ENCODE measurements at places on chromosomes 13 and 19. TPM values are rescaled to one million over a fixed set of nuclear protein-coding genes. Genes with fewer than 3 reads are reported as not detected.

DNA sequence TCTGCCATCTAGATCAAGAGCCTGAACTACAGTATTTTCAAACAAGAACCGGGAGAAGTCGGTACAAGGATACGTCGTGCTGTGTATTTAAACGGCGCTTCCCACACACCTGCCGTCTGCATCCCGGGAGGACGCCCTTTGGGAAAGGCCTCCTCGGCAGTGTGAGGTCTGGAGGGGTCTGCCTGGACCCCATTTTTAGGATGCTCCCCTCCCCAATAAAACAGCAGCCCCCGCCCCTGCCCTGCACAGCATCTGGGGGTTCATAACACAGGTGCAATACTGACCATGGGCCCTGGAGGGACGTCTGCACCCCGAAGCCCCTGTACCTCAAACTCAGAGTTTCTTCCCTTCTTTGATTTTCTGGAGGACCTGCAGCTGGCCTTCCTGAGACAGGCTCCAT is 4.1 kb upstream of the C13orf46 start:
- DNase-seq = no peak

GRCh38 chr13:21637296-21637695 is 33.3 kb upstream of the MICU2 start:
- peak; percentile 23 for DNase-seq

EFNA2 gene
- total RNA-seq = not detected

GRCh38 chr13:60654415-60654814 is 257.4 kb downstream of the TDRD3 start:
- peak; percentile 1 for DNase-seq

- no peak for DNase-seq
Observed at GRCh38 chr19:50870417-50871089, 2.7 kb upstream of the KLK2 start.

GRCh38 chr13:82565201-82565600 is 1317.1 kb downstream of the SLITRK1 start:
- no peak for DNase-seq

DNA sequence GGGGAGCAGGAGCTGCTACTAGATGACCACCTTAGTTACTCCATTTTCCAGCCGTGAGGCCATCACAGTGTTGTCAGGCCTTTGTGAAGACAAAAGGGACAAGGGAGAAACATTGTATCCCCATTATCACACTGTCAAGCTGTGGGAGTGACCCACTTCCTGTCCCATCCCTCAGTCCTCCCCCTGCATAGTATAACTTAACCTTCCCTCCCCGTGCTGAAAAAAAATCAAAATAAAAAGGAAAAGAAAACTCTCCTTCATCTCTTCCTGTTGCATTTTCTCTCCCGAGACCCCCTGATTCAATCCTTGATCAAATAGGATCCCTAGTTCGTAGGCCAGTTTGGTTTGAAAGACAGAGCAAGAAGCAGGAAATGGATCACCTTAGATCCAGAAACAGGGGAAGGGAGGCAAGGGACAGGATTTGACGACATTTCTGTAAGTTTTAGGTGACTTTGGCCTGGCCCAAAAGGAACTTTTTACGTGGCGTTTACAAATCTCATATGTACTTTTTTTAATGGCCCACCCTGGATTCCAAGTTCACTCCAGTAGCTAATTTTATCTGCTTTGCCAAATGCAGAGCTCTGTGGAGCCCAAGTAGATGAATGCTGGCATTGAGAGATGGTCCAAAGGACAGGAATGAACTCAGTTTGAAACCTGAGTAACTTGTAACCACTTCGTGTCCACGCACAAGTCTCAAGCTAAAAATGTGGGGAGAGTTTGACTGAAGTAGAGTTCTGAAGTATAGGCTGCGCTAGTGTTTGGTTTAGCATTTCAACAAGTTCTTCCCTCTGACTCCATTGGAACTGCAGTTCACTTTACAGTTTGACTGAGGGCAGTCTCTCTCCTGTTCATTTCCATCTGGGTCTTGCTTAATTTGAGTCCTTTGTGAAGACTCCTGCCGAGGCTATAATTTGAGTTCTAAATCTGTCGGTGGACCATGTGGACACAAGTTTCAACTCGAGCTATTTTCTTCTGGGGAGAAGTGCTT is 16.6 kb upstream of the GATAD2A start:
- no peak for DNase-seq

ZSCAN18 gene
- 16.0 TPM for total RNA-seq

DNA sequence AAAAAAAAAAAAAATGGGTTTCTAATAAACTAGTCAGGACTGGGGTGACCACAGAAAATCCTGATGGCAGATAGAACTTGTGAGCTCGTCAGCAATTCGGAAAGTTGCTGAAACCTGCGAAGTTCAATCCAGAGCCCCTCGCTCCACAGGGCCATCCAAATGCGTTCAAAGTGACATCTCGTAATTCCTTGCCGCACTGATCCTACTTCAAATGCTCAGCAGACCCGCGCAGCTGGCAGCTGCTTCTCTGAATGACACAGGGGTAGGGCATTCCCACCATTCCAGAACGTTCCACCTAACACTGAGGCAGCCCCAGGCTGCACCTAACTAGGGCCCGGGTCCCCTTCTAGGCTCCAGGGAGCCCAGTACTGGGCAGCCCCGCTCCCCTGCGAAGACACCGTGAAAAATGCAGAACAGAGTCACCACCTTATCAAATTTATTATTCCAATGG is 4.8 kb upstream of the DAPK3 start:
- no peak for DNase-seq

DNA sequence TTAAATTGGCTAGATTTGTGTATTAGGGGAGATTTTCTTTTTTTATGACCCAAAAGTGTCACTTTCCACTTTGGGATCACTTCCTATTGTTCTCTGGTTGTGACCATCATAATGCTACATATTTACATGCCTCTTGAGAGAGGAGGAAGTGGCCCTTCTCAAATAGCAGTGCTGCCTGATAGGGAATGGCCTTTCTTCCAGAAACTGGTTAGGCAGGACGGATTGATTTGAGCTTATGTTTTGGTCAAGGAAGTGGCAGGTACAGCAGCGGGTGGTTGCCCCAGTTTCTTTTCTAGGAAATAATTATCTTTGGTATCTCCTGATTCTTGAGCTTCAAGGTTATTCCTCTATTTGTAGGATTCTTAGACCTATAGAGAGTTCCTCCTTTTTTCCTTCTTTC is 21.9 kb upstream of the WTIP start:
- no peak for DNase-seq

DNA sequence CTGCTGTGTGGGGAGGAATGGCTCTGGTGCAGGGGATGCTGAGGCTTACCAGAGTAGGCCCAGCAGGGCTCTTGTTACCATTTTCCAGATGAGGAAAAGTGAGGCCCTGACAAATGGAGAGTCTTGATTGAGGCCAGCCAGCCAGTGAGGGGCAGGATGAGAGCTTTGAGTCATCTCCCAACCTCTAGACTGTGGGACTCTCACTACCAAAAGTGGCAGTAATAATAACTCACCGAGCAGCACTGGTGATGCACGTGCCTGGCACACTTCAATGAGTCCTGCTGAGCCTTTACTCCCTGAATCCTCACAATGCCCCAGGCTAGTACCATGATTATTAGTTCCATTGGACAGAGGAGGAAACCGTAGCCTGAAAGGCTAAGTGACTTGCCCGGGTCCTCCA is 7.8 kb downstream of the CIC start:
- no peak for DNase-seq

DNA sequence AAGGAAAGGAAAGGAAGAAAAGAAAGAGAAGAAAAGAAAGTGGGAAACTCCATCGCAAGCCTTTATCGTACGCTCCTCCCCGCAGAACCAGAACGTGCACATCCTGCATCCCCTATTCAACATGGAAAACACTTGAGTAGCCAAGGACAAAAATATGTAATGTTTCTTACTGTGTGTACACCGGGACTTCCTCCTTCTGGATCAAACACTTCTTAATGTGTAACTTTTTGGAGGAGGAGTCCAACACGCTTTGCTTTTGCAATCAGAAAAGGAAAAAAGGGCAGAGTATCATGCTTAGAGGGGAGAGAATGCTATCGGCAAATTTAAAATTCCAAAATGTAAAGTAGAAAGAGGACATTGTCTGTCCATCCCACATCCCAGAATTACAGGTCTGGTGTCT is 7.8 kb upstream of the SHFL start:
- DNase-seq = no peak

DNA sequence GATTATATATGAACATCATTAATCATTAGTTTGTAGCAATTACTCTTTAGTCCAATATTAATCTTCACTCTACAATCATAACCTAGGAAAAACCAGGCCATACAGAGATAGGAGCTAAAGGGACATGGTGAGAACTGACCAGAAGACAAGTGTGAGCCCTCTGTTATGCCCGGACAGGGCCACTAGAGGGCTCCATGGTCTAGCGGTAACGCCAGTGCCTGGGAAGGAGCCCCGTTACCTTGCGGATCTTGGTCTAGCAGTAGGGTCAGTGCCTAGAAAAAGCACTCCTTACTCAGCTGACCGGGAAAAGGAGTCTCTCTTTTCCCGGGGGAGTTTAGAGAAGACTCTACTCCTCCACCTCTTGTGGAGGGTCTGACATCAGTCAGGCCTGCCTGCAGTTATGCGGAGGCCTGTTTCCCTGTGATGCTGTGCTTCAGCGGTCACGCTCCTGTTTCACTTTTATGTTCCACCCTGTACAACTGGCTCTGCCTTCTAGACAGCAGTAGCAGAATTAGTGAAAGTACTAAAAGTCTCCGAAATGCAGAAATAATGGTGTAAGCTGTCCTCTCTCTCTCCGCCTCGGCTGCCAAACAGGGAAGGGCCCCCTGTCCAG is 13.8 kb downstream of the OR7D4 start:
- peak; percentile 61 for DNase-seq

SYNGR4 gene
- not detected for total RNA-seq

DNA sequence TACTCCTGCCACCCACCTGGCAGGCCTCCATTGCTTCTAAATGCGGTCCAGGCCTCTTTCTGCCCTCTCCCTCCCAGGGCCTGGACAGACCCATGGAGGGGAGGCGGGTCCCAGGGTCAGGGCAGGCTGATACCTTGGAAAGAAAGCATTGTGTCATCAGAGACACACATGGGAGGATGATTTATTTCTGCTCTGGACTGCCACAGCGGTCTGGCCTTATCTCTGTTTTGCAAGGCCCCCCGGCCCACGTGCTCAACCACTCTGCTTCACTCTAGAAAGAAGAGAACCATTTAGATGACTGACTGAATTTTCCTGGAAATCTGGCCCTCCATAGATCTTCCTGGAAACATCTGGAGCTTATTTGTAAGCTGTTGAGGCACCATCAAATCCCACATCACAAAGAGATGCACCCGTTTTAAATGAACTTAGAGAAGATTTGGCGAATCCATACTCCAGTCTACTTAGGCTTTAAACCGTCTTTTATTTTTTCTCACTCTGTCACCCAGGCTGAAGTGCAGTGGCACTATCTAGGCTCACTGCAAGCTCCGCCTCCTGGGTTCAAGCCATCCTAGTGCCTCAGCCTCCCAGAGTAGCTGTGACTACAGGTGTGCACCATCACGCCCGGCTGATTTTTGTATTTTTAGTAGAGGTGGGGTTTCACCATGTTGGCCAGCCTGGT is 48.3 kb upstream of the URI1 start:
- no peak for DNase-seq

DNA sequence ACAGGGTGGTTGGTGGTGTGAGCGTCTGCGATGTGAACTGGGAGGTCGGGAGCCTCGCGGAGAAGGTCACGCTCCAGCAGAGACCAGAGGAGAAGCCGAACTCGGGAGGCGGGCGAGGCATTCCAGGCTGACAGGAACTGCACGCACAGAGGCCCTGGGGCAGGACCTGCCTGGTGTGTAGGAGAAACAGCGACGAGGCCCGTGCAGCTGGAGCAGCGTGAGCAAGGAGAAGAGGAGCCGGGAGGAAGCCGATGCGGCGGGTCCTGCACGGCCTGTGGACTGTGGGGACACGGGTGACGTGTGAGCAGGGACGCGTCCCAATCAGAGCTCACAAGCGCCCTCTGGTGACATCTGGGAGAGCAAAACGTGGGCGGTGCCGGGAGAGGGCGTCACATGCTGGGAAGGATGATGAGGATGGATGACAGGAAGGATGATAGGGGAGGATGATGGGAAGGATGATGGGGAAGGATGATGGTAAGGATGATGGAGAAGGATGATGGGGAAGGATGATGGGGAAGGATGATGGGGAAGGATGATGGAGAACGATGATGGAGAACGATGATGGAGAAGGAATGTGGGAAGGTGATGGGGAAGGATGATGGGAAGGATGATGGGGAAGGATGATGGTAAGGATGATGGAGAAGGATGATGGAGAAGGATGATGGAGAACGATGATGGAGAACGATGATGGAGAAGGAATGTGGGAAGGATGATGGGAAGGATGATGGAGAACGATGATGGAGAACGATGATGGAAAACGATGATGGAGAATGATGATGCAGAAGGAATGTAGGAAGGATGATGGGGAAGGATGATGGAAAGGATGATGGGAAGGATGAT is 16.1 kb upstream of the MADCAM1 start:
- DNase-seq = peak; percentile 70

COX6B2 gene
- total RNA-seq = under 0.01 TPM

DNA sequence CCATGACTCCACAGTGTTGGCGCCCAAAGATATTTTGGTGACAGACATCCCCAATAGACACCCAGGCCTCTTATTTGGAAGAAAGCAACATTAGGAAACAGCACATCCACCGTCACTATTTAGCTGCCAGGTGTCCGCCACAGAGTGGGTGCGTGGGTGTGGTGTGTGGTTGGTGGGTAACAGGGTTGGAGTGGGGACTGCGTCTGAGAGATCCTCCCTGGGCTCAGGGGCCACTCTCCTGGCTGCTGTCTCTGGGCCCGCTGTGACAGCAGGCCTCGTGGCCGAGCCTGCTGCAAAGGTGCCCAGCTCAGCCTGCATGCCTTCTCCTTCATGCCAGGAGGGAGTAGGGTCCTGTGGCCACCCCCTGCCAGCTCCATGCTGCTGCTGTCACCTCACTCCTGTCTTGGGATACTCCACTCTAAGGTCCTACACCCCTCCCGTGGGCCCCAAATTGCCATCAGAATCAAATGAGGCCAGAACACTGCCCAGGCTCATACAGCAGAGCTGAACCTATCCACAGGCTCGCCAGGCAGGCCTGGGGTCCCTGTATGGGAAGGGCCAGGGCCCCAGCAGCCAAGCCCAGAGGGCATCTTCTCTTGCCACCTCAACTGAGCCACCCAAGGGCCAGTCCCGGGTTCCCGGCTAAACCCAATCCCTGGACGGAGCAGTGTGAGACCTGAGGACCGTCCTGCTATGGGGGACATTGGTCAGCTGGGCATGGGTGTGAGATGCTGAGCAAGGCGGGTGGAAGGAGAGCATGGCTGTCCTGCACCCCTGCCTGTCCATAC is 24.7 kb upstream of the TIMM44 start:
- no peak for DNase-seq

GRCh38 chr13:32428581-32429432 is 877 bp upstream of the N4BP2L1 start:
- no peak for DNase-seq

MIPEP gene
- total RNA-seq = 33.2 TPM

S1PR4 gene
- not detected for total RNA-seq

AP1M2 gene
- total RNA-seq = 6.1 TPM

GRCh38 chr19:51123381-51123800 is 1.3 kb upstream of the SIGLEC9 start:
- no peak for DNase-seq
